Stimulated activated CD8-positive, alpha-beta memory T cell treated with anti-CD3 and anti-CD28 coated beads, Interleukin-2, amount 100 ng/mL, for 48 hours (primary cell): ENCODE measurements at places on chromosomes 6 and 20.

DNA sequence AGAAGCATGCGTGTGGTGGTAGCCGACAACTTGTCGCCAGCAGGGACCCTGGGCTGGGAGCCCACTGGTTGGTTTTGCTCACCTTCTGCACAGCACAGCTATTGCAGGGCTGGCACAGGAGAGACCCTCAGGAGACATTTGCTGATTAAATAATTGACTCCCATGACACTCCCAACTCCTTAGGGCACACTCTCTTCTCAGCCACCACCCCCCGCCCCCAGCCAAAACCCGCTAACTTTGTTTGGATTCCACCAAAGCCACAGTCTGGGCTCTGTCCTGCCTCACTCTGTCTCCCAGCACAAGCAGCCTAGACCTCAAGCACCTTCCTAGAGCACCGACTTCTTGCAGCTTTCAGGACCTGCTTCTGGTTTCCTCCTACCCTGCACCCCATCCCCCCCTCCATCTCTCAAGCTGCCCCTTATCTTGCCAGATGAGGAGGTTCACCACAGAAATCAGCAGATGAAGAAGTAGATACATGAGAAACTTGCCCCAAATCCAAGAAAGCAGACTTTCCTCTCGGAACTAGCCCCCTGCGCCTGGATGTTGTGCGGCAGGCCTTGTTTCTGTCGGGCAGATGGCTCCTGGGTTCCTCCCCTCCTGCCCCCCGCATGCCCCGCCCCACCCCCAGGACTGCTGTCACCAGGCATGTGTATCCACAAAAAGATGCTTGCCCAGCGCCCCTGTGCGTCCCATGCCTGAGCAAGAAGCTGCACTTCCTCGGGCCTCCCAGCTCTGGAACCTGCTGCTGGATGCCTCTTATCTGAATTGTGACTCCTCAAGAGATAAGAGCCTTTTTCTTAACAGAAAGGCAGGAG lies 35.0 kb upstream of the CD93 start:
- no peak for DNase-seq

DNA sequence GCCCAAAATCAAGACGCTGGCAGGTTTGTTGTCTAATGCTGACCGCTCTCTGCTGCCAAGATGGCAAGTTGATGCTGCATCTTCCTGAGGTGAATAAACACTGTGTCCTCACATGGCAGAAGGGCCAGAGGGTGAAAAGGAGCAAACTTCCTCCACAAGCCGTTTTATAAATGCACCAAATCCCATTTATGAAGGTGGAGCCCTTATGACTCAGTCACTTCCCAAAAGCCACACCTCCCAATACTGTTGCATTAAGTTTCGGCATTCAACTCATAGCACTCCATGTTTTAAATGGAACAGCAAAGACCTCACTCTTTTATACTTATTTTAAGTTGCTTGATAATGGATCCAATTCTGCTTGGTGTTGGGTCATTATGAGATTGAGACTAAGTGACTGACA lies 316.6 kb downstream of the RFPL4B start:
- no peak for DNase-seq

DNA sequence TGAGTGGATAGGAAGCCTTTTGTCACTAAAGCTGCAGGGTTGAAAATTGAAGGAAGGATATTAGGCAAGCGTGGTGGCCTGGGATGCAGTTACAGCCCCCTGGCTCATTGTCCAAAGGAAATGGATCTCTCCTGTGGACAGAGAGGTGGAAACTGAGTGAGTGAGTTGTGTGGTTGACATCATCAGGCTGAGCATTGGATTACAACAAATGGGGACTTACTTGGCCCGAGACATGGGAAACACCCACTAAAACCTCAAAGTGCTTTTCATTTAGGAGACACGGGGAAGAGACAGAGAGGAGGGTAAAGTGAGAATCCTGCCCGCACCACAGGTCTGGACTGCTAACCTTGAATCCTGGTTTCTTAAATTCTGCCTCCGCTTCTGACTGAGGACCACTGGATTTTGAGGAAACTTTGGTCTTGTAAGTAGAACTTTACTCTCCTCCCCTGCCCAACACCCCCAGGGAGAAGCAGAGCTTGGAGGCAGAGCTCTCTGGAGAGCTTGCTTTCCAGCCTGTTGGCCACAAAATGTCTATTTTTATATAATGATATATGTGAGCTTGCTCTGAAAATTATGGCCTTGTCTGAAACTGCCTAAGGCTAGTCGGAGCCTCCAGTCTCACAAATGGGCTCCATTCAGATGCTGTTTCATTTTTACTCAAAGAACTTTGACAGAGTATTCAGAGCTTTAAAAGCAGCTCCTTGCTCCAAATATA lies at the start of gene PKIG:
PKIG (plus strand) TSS at position 269 of the 715 bp plus-strand sequence. CDS start 31,978 bp downstream, outside the sequence.
- DNase-seq: no peak

DNA sequence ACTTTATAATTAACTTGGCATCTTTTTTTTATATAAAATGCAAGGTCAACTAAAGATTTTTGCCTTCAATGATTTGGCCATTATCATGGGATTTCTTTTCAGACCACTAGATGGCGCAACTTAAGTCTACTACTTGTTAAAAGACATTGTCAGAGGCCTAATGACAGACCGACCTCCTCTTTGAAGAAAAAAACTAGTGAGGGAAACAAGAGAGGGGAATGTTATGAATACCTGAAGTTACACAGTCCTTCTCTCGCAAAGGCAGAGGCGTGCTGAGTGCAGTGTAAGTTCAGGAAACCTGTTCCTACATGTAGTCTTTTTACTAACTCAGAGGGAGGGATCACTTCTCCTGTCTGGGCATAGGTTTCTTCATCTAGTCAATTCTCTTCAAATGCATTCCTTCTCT lies 9.3 kb downstream of the TRAPPC3L start:
- no peak for DNase-seq

GRCh38 chr6:127514773-127515227 lies 4.3 kb downstream of the MTCL3 start:
- DNase-seq: peak; percentile 36

GRCh38 chr20:33732166-33732970 lies 572 bp downstream of the ZNF341 start:
- DNase-seq: peak; percentile 61

DNA sequence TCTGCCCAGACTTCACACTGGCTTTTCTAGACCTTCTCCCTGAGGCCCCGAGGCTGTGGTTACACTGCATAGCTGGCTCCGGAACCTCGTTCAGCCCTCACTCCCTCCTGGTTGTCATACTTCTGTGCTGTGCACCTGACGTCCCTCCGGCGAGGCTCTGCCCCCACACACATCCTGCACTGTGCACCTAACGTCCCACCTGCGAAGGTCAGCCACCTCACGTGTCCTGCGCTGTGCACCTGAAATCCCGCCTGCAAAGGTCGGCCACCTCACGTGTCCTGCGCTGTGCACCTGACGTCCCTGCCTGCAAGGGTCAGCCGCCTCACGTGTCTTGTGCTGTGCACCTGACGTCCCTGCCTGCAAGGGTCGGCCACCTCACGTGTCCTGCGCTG lies 111.0 kb upstream of the FRMD1 start:
- no peak for DNase-seq

- no peak for DNase-seq
Measured at GRCh38 chr6:128079021-128079420, 178.2 kb upstream of the THEMIS start.

GRCh38 chr6:15409301-15410125 lies 163.6 kb downstream of the JARID2 start:
- DNase-seq: no peak

DNA sequence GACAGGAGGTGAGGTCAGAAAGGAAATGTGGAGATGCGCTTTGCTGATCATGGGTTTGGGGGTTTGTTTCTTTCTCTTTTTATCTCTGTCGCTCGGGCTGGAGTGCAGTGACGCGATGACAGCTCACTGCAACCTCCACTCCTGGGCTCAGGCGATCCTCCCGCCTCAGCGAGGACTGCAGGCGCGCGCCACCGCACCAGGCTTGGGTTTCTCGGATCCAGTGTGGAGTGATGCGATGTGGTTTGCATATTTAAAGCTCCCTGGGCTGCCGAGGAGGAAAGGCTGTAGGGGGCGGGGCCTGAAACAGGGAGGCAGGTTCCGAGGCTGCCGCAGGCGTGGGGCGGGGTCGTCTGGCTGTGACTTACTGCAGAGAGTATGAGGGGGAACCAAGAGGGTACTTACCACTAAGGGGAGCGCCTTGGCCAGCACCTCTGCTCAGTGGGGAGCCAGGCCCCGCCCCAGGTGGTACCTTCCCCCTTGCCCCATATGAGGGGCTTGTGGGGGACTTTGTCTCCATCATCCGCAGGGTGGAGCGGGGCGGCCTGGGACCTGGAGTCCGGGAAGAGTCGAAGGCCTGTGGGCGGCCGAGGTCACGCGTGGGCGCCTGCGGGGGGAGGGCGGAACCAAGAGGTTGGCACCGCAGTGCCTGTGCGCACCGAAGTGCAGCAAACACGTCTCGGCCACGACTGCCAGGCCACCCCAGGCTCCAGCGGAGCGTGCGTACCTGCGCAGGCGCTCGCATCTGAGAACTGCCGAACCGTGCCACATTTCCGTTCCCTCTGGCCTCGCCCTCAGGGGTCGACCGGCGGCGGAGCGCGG lies 12.7 kb upstream of the BAK1 start:
- no peak for DNase-seq

- no peak for DNase-seq
Measured at GRCh38 chr6:158999154-158999665, 792 bp downstream of the RSPH3 start.

DNA sequence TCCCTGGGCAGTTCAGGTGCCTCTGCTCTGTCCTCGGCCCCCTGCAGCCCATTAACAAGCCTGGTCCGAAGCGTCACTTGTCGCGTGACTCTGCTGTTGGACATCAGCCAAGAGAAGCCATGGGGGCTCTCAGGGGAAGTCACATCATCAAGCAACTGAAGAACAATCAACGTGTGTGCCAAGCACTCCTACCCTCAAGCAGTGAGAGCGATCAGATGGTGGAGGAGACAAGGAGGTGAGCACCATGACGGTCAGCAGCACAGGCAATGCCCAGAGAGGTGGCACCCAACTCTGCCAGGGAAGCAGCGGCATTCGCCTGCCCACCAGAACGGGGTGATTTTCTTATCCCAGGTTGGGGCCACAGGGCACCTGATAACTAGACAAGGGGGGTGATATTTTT lies 132.7 kb downstream of the AGPAT4 start:
- DNase-seq: no peak

DNA sequence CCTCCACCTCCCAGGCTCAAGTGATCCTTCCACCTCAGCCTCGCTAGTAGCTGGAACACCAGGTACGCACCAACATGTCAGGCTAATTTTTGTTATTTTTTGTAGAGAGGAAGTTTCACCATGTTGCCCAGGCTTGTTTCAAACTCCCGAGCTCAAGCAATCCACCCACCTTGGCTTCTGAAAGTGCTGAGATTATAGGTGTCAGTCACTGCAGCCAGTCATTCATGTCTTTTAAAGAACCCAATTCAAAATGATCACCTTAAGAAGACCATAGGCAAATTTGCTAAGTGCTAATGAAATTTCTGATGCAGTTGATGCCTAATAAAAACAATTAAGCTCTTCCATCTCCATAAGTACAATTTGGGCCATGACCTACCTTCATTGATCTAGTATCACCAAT lies 2.6 kb upstream of the VNN2 start:
- DNase-seq: no peak

- DNase-seq: no peak
Measured at GRCh38 chr20:33400812-33401183, 521 bp downstream of the CDK5RAP1 start.

DNA sequence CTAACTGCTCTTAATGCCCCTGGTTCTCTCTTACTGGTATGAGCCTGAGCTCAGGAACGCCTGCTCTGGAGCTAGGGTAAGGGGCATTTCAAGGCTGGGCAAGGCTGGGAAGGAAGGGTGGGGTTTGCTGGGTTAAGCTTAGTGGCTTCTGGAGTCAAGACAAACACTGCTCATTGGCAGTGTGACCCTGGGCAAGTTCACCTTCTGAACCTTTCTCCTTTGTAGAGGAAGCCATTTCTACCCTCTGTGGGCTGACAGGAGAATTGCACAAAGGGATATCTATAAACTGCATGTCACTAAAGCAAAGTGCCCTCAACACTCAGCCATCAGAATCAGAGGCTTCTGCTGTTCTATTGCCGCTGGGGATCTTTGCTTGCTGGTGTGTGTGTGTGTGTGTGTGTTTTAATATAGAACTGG lies 20.3 kb upstream of the LRRN4 start:
- DNase-seq: no peak

- DNase-seq: no peak
Measured at GRCh38 chr20:32965581-32966373, 38.5 kb downstream of the SUN5 start.

DNA sequence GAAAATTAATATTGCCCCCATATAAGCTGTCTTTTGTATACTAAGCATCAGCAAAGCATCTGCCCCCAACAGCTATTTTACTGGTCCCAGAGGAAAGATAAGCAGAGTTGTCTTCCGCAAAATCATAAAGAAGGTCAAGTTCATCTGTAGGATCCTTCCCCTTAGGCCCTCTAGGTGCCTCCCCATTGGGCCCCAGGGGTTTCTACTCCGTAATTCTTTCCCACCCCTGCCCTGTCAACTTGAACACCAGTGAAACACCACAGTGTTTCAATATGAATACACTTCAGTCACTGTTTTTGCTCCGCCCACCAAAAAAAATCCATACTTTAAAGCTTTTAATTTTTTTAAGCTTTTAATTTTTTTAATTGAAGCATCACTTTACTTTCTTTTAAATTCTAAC lies 159.2 kb downstream of the ATXN1 start:
- DNase-seq: peak; percentile 37

DNA sequence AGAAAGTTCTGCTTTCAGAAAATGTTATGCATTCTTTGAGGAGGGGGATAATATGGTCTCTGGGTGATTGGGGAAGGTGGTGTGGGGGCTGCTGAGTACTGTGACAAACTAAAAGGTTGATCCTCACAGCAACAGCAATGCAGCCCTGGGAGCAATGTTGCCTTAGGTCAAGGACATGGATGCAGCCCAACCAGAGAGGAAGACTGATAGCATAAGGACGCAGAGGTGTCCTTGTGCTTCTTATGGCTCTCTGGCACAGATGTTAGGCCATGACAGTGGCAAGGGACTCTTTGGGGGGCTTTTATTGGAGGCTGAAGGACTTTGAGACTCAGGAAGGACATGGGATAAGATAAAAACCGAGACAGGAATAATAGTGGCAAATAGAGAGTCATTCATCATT lies 186.2 kb upstream of the PHACTR1 start:
- DNase-seq: no peak

DNA sequence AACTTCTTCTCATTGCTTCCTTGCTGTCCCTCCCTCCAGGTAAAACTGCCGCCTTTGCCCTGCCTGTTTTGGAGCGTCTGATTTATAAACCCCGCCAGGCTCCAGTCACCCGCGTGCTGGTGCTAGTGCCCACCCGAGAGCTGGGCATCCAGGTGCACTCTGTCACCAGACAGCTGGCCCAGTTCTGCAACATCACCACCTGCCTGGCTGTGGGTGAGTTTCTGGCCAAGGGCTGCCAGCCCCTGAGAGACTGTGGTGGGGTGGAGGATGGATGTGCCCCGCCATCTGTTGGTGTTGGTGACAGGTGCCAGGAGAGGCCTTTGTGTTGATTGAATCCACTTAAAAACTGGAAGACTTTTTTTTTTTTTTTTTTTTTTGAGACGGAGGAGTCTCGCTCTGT lies 9.5 kb downstream of the DDX27 start:
- DNase-seq: no peak

DNA sequence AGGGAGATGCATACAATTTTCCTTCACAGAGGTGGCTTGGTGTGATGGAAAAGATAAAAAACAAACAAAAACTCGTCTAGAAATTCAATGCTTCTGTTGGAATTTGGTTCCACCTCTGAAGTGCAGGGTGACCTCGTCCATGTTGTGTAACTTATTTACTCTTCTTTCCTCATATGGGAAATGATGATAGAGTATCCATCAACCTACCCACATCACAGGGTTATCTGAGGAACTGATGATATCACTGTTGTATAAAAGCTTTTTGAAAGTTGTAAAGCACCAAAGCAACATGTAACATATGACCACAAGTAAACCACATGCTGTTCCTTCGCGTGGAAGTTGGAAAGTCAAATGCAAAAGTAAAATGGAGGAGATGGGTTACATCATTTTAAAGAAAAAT lies 212.0 kb upstream of the SGK1 start:
- no peak for DNase-seq
